ENCODE measurements at places on chromosomes 3 and 15.
A peak's percentile ranks its signal among the peaks of the same experiment; 100 is the strongest.

GRCh38 chr3:162492446-162493081 lies 996.0 kb downstream of the OTOL1 start:
- DNase-seq: peak; percentile 90

DNA sequence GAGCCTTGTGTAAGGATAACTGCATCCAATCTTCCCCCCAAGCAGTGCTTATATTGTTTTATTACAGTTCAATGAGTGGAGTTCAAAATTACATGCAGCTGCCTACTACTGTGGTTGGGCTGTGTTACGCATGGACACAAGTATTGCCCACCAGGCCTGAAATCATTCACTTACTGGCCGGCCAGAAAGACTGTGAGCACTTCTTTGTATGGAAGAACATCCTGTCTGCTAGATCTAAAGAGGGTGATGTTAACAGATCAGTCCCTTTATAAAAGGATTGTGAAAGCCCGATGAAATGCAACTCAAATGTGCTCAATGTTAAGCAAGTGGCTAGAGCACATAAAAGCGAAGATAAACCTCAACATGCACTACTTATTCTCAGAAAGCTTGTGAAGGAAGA lies 132.5 kb downstream of the FOXP1 start:
- peak; percentile 24 for DNase-seq

GRCh38 chr3:43736558-43737440 lies 46.1 kb downstream of the ABHD5 start:
- DNase-seq: peak; percentile 65

DNA sequence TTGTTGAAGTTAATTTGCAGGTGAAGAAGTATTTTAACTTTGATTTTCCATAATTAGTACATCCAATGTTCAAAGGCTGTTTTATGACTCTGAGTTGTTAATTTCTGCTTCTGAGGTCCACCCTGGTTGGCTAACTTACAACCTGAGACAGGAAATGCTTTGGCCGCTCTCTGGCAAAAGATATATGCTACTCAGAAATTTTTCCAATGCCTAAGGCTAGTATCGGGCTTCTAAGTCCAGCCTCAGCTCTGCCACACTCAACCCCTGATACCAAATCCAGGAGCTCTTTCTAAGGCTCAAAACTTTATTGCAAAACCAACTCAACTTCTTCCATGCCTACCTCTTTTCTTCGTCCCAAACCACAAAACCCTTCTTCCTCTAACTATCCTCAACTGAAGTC lies 192.9 kb downstream of the NEK10 start:
- peak; percentile 27 for DNase-seq

- DNase-seq: peak; percentile 65
These were observed 88.7 kb downstream of the CBLB start for GRCh38 chr3:105780107-105780506.

- DNase-seq: no peak
These were observed 28.3 kb upstream of the COLQ start for GRCh38 chr3:15549846-15550245.

GRCh38 chr3:159627634-159628033 lies 361.0 kb upstream of the IL12A start:
- no peak for DNase-seq

GRCh38 chr15:42591238-42591934 lies 16.0 kb downstream of the STARD9 start:
- DNase-seq: peak; percentile 78

GRCh38 chr3:8441969-8442559 lies 59.6 kb upstream of the LMCD1 start:
- peak; percentile 85 for DNase-seq

GRCh38 chr3:27228805-27229204 lies 140.4 kb downstream of the NEK10 start:
- DNase-seq: no peak

DNA sequence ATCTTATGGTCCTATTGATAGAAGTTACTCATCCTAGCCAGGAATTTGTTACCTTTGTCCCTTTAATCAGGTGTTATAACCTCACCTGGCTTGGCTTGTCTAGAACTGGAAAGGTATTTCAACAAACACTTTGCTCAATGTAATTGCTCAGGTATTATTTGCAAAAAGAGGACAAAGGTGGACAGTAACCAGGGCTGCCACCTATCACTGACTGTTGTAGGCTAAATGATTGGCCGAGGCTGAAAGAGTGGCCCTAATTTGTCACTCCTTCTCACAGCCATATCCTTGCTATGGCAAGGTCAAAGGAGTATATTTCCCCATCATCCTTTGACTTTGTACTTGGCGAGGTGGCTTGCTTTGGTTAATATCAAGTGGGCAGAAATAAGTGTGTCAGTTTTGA lies 2.7 kb upstream of the SELENOS start:
- no peak for DNase-seq

- no peak for DNase-seq
These were observed 5.7 kb downstream of the CISH start for GRCh38 chr3:50605901-50606326.

- DNase-seq: no peak
These were observed 224.0 kb downstream of the DPH6 start for GRCh38 chr15:35321926-35322325.

GRCh38 chr3:113064183-113064582 lies 73.4 kb downstream of the GTPBP8 start:
- no peak for DNase-seq

DNA sequence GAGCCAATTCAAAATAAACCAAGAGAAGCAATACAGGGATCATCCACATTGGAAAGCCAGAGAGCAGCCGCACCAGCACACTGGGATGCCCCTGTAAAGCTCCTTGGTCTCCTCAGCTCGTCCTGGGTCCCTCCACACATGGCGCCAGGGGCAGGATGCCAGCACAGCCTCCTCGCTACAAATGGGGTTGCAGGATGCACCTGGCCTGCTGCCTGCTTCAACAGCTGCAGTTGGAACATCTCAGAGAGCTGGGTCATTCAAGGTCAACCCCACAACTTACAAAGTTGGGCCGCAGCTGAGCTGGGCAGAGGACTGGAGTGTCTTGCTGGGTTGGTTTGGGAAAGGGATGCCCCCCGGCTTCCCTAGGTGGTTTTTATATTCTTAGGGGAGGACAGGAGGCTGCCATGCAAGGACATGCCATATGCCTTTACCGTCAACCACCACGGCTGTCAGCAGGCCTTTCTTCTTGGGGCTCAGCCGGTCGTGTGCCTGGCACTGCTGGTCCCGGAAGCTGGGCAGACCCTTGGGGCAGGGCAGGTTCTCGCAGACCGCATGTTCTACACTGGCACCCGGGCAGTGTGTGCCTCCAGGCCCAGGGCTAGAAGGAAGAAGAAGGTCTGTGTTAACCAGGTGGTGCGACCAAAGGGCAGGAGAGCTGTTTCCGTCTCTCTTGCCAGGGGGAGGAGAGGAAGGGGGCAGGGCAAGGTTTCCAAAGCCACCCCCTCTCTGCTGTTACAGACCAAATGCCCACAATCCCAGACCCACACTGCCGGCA lies 225.2 kb downstream of the ADAMTS17 start:
- no peak for DNase-seq

- peak; percentile 86 for DNase-seq
These were observed 58.3 kb downstream of the LRIG1 start for GRCh38 chr3:66442254-66443117.

DNA sequence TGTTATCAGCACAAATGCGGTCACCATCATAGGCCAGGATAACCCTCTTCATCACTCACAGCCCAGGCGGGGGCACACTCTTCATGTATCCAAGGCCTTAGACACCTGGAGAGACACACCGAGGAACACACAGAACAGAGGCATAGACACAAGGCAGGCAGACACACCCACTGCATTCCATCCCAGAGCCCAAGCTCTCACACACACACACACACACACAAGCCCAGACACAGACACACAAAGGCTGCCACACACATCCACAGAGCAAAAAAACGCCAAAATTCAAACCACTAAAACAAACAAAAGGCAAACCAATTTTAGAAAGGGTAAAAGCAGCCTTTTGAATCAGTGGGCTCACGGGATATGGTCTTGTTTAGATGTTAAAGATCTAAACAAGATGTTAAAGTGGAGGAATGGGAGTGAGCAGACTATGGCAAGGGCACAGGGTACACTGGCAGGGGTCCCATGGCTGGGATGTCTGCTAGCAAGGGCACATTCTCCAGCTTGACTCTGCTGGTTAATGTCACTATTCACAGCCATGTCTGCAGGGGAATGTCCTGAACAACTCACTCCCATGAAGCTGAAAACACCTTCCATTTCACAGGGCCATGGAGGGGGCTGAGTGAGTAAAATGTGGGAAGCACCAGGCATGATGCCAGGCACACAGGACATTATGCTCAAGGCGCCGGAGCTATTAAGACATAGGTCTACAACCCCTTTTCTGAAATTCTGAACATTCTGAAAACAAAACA lies 14.9 kb upstream of the CRABP1 start:
- DNase-seq: peak; percentile 34

DNA sequence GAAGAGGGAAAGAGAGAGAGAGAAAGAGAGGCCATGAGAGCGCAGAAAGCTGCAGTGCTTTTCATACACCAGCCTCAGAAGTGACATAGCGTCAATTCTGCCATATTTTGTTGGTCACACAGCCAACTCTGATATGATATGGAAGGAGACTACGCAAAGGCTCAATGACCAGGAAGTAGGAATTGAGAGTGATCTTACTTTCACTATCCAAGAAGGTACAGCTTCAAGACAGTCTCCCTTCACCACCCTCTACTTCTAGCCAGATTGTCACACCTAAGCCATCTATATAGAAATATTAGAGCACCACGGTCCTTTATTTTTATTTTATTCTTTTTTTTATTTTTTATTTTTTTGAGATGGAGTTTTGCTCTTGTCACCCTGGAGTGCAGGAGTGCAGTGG lies 21.1 kb downstream of the PARP15 start:
- no peak for DNase-seq

DNA sequence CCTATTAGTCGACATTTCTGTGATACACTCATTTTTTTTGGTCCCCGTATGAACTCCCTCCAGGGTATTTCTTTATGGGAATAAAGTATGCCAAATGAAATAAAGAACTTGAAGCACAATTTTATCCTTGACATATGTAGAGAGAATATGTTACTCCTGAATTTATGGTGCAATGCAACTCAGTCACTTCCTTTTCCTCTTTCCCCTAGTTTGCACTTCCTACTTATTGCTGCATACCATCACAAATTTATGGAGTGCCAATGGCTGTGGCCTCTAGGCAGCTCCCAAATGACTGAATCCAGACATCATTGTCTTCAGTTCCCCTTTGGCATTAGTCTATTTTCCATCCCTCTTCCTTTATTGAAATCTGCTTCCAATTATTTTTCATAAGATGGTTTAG lies 403.5 kb downstream of the FHIT start:
- DNase-seq: no peak

GRCh38 chr15:92425578-92426225 lies 32.0 kb downstream of the ST8SIA2 start:
- no peak for DNase-seq

DNA sequence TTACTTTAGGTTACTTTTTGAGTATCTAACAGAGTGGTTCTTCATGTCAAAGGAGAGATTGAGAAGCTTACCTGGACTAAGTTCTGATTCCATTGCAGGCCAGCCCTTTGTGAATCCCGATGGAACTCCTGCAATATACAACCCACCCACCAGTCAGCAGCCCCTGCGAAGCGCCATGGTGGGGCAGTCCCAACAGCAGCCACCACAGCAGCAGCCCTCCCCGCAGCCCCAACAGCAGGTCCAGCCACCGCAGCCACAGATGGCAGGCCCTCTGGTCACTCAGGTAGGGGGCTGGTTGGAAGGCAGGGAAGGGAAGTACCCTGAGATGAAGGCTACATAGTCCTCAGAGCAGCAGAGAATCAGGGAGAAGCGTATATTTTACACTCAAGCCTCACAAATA lies 97.8 kb downstream of the ARPP21 start:
- no peak for DNase-seq

GRCh38 chr3:16770792-16771191 lies 114.0 kb upstream of the PLCL2 start:
- no peak for DNase-seq

- no peak for DNase-seq
These were observed 55.5 kb downstream of the TPRG1 start for GRCh38 chr3:189227249-189227648.

- peak; percentile 53 for DNase-seq
These were observed 5.0 kb downstream of the RPLP1 start for GRCh38 chr15:69457304-69458280.

Measured in EH (cell line).